Renal cortex interstitium (tissue), 15 donors: ENCODE measurements at places on chromosomes 12 and 14. TPM values are rescaled to one million over a fixed set of nuclear protein-coding genes. Genes with fewer than 3 reads are reported as not detected.

The YLPM1 gene
- 98.0 TPM for polyA plus RNA-seq

DNA sequence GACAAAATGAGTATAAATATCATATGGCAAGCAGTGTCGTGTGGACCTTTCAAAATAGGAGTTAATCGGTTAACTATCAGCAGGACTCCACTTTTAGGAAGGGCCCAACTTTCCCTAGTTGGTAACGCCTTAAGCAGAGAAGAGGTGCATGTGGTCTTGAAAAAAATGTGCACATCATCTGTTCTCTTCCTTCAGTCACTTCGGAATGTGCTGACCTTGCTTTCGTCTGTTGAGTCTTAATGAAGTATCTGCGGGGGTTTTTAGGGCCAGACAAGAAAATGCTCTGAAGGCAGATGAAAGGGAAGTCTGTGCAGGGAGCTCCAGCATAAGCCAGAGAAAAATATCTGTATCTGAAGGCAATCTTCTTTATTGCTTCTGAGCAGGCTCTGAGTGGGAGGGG is 185.2 kb downstream of the AEBP2 start:
- no peak for DNase-seq

DNA sequence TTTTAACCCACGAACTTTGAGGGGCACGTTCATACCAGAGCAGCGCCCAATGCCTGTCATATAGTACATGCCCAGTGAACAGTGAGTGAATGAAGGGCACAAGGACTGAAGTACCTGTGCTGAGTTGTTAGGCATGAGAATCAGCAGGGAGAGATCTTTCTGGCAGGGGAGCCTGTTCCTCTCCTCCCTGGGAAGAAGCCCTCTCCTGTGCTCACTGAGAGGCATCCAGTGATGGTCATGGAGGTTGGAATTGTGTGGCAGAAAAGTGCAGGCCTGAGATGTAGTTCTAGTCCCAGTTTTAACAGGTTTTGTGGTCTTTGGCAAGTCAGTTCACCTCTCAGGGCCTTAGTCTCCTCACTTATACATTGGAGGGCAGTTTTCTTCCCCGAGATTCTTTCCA is 20.6 kb downstream of the TEAD4 start:
- DNase-seq: no peak

The KRT8 gene
- 204 TPM for polyA plus RNA-seq

The LIN7A gene
- 18.0 TPM for polyA plus RNA-seq

- no peak for DNase-seq
Measured at GRCh38 chr12:17609153-17609552, 480.8 kb downstream of the RERGL start.

- no peak for DNase-seq
Measured at GRCh38 chr12:57944313-57945023, 3.1 kb downstream of the ATP23 start.
